ENCODE measurements at places on chromosomes 2 and 18.

- no peak for DNase-seq
These were observed 515.8 kb downstream of the GALR1 start for GRCh38 chr18:77765468-77765867.

DNA sequence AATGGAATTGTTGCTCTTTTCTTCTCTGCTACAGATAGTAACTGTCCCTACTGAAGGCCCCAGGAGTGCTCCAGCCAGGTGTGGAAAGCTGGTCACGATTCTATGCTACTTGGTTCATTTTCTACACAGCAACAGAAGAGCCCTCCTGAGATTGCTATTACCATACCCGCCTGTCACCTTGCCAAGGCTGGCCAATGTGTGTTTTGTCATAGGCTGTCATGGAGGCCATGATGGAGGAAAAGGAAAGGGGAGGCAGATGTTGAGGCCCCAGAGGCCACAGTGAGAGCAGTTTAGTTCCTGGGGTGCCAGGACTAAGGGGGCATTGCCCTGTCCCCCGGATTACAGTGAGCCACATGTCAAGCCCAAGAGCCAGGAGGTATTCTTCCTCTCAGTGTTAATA lies 952 bp downstream of the ELMOD3 start:
- peak; percentile 66 for DNase-seq

DNA sequence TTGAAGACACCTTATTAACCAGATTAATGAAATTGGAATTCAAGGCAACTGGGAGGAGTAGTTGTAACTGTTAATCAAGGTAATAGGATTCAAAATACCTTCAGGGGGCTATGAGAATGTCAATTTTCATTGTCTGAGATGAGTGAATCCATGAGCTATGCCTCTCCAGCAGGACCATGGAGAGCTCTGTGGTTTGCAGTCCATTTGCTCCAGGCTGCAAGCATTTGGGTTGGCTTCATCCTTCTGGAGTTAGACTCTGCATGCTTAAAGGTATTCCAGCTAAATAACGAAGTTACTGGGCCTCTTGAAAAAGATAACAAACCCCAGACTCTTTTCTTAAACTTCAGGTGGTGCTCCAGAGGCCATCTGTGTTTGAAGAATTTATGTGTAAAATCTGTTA lies 207.1 kb upstream of the SLC8A1 start:
- DNase-seq, result no peak

- peak; percentile 74 for DNase-seq
These were observed 2.2 kb downstream of the AQP4 start for GRCh38 chr18:26863122-26863879.

GRCh38 chr18:53610957-53611356 lies 613.5 kb downstream of the MBD2 start:
- DNase-seq, result no peak

DNA sequence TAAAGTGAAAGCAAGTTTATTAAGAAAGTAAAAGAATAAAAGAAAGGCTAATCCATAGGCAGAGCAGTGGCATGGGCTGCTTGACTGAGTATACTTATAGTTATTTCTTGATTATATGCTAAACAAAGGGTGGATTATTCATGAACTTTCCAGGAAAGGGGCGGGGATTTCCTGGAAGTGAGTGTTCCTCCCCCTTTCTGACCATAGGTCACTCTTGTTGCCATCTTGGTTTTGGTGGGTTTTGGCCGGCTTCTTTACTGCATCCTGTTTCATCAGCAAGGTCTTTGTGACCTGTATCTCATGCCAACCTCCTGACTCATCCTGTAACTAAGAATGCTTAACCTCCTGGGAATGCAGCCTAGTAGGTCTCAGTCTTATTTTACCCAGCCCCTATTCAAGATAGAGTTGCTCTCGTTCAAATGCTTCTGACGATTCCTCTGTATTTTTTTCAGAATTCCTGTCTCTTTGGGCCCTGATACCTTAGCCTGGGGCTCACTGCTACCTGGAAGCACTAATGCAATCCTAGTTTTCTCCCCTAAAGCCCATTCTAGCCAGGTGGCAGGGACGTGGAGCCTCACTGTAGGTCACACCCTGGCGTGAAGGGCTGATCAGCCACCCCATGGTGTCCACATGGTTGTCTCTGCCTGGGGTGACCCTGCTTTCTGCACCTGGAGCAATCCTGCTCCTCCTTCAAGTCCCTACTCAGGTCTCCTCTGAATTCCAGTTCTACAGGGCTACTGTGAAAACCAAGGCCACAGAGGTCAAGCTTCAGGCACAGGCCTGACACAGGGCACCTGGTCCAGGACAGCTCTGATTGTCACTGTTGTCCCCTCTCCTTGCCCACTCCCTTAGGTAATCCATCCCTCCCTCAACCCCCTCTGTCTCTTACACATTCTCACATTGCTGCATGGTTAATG lies 6.0 kb upstream of the SLC35F6 start:
- peak; percentile 50 for DNase-seq

GRCh38 chr2:191270306-191271161 lies 25.3 kb downstream of the MYO1B start:
- DNase-seq, result no peak

GRCh38 chr2:238930216-238930615 lies 82.3 kb downstream of the TWIST2 start:
- DNase-seq, result no peak

GRCh38 chr2:84833481-84834150 lies 47.3 kb downstream of the TRABD2A start:
- DNase-seq, result no peak

GRCh38 chr2:189954989-189955388 lies 107.5 kb downstream of the MSTN start:
- no peak for DNase-seq
